Naive thymus-derived CD8-positive, alpha-beta T cell (primary cell): ENCODE measurements at places on chromosomes 12 and 14. TPM values are rescaled to one million over a fixed set of nuclear protein-coding genes. Genes with fewer than 3 reads are reported as not detected.

DNA sequence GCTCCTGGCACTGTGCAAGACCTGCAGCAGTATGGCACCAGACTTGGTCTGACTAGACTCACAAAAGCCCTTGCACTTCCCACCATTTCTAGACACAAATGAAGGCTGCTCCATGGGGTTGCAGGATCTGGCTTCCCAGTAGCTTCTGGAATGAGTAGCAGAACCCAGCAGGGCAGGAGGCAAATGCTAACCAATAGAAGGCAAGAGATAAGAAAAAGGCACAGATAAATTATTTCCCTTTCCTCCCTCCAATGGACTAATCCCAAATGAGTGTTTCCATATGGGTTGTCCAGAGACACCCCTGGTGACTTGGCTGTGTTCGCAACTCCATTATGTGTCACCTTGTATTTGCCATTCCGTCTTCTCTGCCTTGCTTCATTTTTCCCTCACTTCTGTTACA is 49.7 kb downstream of the KIF21A start:
- no peak overlapping the region for H3K4me3 ChIP-seq
- H3K36me3 ChIP-seq, result no peaks in the 10 kb centered on the region
- no peak overlapping the region for H3K27ac ChIP-seq
- peaks cover 2% of the 10 kb centered on the region for H3K4me1 ChIP-seq

- H3K27ac ChIP-seq, result no peak overlapping the region
- no peak for DNase-seq
- H3K36me3 ChIP-seq, result no peaks in the 10 kb centered on the region
- peaks cover 11% of the 10 kb centered on the region for H3K27me3 ChIP-seq
Measured at GRCh38 chr12:120654656-120655055, 14.2 kb downstream of the CABP1 start.

DNA sequence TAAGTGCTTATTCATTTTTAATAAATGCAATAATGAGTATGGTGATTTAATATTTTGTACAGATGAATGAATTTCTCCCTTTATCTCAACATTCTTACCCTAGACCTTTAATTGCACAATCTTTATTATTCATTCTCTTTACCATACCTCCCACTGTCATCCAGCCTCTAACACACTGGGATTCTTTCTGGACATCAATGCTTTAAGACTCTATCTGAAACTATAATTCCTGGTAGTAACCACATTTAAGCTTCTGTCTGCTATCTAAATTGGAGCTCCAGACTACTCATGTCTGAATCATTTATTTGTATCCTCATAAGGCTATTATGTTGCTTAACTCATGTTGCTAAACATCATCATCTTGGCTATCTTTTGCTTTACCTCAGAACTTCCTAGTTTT is 270.2 kb downstream of the ALG10B start:
- no peak for DNase-seq
- H3K4me1 ChIP-seq, result peaks cover 2% of the 10 kb centered on the region
- no peaks in the 10 kb centered on the region for H3K27me3 ChIP-seq
- H3K36me3 ChIP-seq, result no peaks in the 10 kb centered on the region
- H3K27ac ChIP-seq, result no peak overlapping the region
- H3K4me3 ChIP-seq, result no peak overlapping the region

GRCh38 chr14:47191700-47192099 is 483.7 kb downstream of the MDGA2 start:
- DNase-seq, result no peak

- peaks cover 19% of the 10 kb centered on the region for H3K27me3 ChIP-seq
- DNase-seq, result no peak
- H3K4me3 ChIP-seq, result no peak overlapping the region
- H3K27ac ChIP-seq, result no peak overlapping the region
- H3K4me1 ChIP-seq, result no peaks in the 10 kb centered on the region
Measured at GRCh38 chr14:54653712-54654469, 87.0 kb downstream of the SAMD4A start.

DNA sequence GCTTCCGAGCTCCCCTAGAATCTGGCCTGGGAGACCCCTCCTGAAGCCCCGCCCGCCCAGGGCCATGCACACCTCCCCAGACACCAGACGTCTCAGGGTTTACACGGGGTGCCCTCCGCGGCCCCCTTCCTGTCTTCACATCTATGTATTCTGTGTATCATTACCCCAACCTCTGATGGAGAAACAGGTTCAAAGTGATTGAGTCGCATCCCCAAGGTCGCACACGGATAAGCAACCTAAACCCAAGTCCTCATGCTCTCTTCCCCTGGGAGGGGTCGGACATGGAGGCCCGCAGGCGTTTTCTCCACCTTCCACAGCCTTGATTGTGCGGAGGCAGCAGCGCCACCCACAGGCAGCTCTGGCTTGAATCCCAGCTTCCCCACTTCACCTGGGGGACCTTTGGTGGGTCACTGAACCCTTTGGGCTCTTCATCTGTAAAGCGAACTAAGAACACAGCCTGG is 237.3 kb downstream of the BCL11B start:
- H3K4me1 ChIP-seq, result peaks cover 12% of the 10 kb centered on the region
- H3K27me3 ChIP-seq, result no peaks in the 10 kb centered on the region
- no peak overlapping the region for H3K27ac ChIP-seq
- no peak overlapping the region for H3K4me3 ChIP-seq

DNA sequence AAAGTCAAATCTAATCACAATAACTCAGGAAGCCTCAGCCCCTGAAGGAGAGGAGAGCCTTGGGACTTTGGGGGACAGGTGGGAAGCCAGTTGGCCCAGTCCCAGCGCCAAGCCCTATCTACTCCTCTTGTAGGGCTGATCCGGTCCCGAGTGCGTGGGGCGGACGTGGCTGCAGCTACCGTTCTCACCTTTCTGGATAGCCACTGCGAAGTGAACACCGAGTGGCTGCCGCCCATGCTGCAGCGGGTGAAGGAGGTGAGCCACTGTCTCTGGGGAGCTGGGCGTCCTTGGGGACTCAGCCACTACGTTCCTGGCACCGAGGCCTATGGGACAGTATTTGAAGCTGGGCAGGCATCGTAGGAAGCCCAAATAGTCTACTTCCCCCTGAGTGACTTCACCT is 68.4 kb downstream of the GALNT16 start:
- H3K4me1 ChIP-seq, result no peaks in the 10 kb centered on the region
- no peak overlapping the region for H3K4me3 ChIP-seq
- no peak for DNase-seq

- no peak overlapping the region for H3K27ac ChIP-seq
- DNase-seq, result no peak
- H3K4me3 ChIP-seq, result no peak overlapping the region
- H3K4me1 ChIP-seq, result peaks cover 10% of the 10 kb centered on the region
- H3K36me3 ChIP-seq, result no peaks in the 10 kb centered on the region
Measured at GRCh38 chr14:75046275-75046674, 5.0 kb downstream of the MLH3 start.

DNA sequence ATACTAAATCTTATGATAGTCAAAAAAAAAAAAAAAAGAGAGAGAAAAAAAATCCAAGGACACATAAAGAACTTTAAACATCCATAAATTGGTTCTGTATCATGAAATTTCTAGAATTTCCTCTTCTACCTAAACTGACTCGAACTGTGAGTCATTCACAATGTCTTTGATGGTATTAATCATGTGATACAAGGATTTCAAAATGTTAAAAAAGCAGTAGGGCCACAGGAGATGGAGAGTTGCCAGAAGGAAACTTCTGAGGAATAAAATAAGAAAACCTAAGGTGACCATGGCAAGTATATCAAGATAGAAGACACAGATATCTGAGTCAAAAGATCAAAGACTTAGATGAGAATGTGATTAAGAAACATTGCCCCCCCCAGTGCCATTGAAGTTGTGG is 1320.9 kb upstream of the FLRT2 start:
- no peak overlapping the region for H3K27ac ChIP-seq
- H3K36me3 ChIP-seq, result peaks cover 4% of the 10 kb centered on the region
- DNase-seq, result no peak
- H3K27me3 ChIP-seq, result no peaks in the 10 kb centered on the region
- H3K4me1 ChIP-seq, result no peaks in the 10 kb centered on the region

GRCh38 chr12:30997685-30998440 is 71.3 kb downstream of the TSPAN11 start:
- H3K4me1 ChIP-seq, result no peaks in the 10 kb centered on the region
- no peak overlapping the region for H3K27ac ChIP-seq
- H3K27me3 ChIP-seq, result no peaks in the 10 kb centered on the region
- DNase-seq, result no peak

- H3K4me3 ChIP-seq, result no peak overlapping the region
- H3K36me3 ChIP-seq, result no peaks in the 10 kb centered on the region
- DNase-seq, result peak; percentile 26
- H3K27me3 ChIP-seq, result no peaks in the 10 kb centered on the region
Measured at GRCh38 chr12:7645395-7646177, 20.1 kb downstream of the APOBEC1 start.

DNA sequence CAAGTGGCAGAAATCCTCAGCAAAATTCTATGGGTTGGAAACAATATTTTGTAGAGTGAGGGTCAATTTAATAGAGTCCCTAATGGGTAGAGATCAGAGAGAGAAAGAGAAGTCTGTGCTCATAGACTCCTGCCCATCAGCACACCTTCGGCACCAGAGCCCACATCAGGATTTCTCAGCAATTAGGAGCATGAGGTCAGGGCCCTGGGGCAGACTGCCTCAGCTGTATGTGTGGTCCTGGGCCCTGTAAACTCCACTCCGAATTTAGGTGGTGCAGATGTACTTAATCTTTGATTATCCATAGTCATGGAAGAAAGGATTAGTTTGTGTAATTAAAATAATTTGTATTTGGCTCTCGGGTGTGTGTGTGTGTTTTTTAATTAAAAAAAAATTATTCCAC is 372.6 kb downstream of the AEBP2 start:
- peaks cover 1% of the 10 kb centered on the region for H3K27me3 ChIP-seq
- DNase-seq, result no peak
- peaks cover 14% of the 10 kb centered on the region for H3K36me3 ChIP-seq

DNA sequence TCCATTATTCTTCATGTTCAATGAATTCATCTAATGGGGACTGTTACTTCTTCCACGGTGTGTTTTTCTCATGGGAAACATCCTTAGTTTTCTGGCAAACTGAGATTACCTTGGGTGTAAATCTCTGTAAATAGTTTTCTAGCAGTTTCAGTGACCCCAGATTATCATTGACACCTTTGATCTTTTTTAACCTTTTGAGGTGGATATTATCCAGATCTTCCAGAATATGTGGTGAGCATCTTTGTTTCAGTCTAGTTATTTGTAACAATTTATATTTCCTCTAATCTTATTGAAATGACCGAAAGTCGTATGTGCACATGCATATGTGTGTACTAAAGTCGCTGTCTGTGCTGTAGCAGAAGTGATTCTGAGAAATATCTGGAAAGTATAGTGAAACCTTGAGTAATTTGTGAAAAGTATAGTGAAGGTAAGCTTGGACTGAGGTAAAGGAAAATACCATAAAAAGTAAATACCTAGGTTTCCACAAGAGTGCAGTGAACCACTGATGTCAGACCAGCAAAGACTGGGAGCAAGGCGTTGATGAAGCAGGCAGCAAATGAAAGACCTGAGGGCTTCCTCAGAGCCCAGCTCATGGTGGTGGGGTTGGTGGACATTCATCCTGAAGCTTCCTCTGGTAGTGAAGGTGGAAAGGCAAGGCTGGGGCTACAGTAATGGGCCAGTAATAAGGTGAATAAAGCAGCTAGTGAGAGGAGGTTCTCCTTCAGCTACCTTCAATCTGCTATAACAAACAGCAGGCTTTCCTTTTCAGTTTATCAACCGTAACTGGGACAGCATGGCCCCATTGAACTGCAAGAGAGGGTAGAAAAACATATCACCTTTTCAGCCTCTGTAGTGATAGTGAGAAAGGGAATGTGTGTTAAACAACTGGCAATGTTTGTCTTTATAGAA is 480.2 kb upstream of the FBXO33 start:
- DNase-seq, result no peak
- H3K4me3 ChIP-seq, result no peak overlapping the region
- H3K36me3 ChIP-seq, result no peaks in the 10 kb centered on the region
- H3K4me1 ChIP-seq, result no peaks in the 10 kb centered on the region
- H3K27ac ChIP-seq, result no peak overlapping the region

- H3K27me3 ChIP-seq, result no peaks in the 10 kb centered on the region
- no peak overlapping the region for H3K4me3 ChIP-seq
- peak overlapping the region; percentile 2 for H3K27ac ChIP-seq
- H3K4me1 ChIP-seq, result peaks cover 50% of the 10 kb centered on the region
- no peaks in the 10 kb centered on the region for H3K36me3 ChIP-seq
Measured at GRCh38 chr12:69274861-69275260, 35.5 kb downstream of the CPSF6 start.

DNA sequence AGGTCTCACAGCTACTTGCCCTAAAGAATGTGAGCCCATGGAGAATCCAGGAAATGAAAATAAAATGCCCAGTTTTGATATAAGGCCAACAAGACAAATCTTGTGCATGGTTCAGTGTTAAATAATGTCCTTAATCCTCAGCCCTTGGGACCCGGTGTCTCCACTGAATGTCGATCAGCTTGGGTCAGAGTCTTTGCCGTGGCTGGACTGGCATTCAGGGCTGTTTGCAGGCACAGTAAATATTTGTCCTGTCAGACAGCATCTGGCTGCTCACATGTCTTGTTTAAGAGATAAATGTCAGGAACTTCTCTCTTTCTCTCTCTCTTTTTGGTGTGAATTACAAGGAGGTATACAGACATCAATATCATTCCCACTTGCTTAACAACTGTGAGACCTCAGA is 452.5 kb downstream of the FUT8 start:
- no peaks in the 10 kb centered on the region for H3K27me3 ChIP-seq
- H3K27ac ChIP-seq, result peak overlapping the region; percentile 75
- H3K36me3 ChIP-seq, result no peaks in the 10 kb centered on the region
- H3K4me1 ChIP-seq, result peaks cover 60% of the 10 kb centered on the region

DNA sequence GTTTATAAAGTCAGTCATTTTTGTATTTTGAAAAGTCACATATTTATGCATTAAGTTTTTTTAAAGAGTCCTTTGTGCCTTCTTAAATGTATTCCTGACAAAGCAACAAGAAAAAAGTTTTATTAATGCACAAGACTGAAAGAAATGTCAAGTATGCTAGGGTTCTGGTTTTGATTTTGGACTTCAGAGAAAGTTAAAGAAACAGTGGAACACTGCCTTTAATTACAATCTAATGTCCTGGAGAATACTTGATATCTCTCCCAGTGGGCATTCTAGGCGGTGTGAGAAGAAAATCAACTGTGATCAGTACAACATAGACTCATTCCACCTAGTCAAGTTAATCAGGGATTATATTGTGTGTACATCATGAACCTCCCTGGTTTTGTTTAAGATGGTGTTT is 49.9 kb downstream of the PRICKLE1 start:
- H3K36me3 ChIP-seq, result no peaks in the 10 kb centered on the region
- H3K4me3 ChIP-seq, result no peak overlapping the region
- no peak overlapping the region for H3K27ac ChIP-seq
- no peaks in the 10 kb centered on the region for H3K4me1 ChIP-seq
- no peak for DNase-seq
- peaks cover 10% of the 10 kb centered on the region for H3K27me3 ChIP-seq

GRCh38 chr12:14696265-14696741 is at the start of gene GUCY2C:
Gene GUCY2C, minus strand, starts transcription at chr12:14696599. Its CDS starts 151 bp downstream, at chr12:14696448.
- no peaks in the 10 kb centered on the region for H3K4me1 ChIP-seq
- peaks cover 2% of the 10 kb centered on the region for H3K27me3 ChIP-seq
- no peak within 1 kb of the TSS for H3K4me3 ChIP-seq

- H3K4me3 ChIP-seq, result no peak overlapping the region
- no peak overlapping the region for H3K27ac ChIP-seq
- no peak for DNase-seq
- H3K4me1 ChIP-seq, result peaks cover 4% of the 10 kb centered on the region
Measured at GRCh38 chr12:52238207-52238840, 5.3 kb downstream of the KRT7 start.

ZC3H10 gene
- 15.9 TPM for total RNA-seq

DPF3 gene
- total RNA-seq, result 0.58 TPM

LUM gene
- not detected for total RNA-seq

TMEM121 gene
- total RNA-seq, result 5.5 TPM

FGF23 gene
- not detected for total RNA-seq

KRT6A gene
- not detected for total RNA-seq

MMP17 gene
- total RNA-seq, result 1.5 TPM

OR4L1 gene
- total RNA-seq, result not detected

PTHLH gene
- total RNA-seq, result not detected

MANSC1 gene
- 0.36 TPM for total RNA-seq

DHRS2 gene
- not detected for total RNA-seq

SOCS4 gene
- total RNA-seq, result 22.5 TPM

TAS2R20 gene
- total RNA-seq, result 2.1 TPM
